ENCODE measurements at places on chromosomes 6 and 20.

DNA sequence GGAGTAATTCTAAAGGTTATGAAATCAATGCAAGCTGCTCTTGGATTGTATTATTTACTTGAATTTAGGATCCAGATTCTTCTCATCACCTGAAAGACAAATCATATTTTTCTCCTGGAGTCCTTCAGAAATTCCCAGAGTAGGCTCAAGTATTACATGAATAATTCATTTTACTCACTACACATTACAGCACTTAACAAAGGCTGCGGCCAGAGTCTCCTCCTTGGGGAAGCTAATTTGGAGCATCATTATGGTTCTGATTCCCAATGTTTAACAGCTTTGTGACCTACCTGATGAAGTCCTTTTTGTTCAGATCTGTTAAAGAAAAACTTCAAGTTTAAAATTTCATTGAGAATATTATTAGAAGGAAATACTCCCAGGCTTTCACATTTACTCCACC lies 28.7 kb downstream of the GRIK2 start:
- no peak for DNase-seq

DNA sequence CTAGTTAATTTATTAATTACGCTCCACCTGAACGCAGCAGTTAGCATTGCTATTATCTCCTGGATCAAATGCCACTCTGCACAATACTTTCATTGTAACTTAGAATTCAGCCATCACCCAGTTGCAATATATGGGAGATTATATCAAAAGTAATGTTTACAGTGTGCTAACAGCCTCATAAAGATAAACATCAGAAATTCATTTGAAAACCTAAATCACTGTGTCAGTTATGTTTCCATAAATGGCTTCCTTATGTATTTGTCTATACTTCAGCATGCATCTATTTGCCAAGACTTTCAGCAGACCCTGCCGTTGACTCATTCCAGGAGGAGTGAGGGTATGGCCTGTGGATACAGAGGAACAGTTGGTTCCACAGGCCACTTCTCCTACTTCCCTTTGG lies 300.1 kb downstream of the TFAP2B start:
- DNase-seq, result no peak

DNA sequence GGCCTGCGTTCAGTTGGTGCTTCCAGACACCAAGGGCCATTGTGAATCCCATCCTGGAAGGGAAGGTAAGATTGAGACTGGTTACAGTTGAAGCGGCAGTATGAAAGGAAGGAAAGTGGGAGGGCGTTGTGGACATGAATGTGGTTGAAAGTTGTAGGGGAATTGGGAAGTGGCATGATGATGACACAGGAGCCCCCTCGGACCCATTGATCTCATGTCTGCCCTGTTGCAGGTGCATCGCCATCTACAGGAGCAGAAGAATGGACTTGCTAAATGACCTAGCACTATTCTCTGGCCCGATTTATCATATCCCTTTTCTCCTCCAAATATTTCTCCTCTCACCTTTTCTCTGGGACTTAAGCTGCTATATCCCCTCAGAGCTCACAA lies 5.5 kb downstream of the HLA-DQA1 start:
- DNase-seq, result no peak

DNA sequence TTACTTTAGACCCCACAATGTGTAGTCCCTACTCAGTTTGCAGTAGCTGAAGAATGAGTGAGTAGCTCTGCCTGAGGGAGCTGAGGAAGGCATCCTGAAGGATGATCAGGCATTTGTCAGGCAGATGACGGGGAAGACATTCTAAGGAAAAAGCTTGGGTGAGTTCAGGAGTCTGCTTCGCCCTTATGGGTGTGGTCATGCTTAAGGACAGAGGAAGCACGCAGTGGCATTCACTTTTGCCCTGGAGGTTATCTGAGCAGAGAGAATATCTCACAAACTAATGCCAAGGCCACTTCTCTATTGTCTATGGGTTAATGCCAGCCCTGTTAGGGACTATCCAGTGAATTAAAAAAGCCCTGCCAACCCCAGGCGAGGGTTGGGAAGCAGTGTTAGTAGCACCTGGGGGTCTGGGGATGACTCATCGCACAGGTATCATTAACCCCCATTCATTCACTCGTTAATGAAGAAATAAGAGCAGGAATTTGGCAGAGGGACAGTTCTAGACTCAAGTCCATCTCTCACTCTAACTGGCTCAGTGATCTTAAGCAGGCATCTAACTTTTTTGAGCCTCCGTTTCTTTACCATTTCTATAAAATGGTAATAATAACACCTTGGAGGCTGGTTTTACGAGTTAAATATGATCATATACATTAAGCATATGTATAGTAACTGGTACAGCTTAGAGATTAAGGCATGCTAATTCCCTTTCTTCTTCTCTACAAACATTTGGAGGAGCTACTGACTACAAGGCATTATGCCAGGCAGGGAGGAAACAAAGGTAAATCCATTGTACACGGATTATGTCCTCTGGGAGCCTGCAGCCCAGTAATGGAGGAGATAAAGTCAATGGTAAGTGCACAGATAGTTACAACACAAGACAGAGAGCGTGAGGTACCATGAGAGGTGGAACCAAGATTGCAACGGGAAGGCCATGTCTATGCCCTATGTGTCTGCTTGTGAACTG lies 93.2 kb upstream of the AKIRIN2 start:
- DNase-seq, result no peak

GRCh38 chr6:135782546-135782945 lies 69.0 kb upstream of the PDE7B start:
- no peak for DNase-seq

GRCh38 chr6:42841844-42842584 lies 37.4 kb upstream of the RPL7L1 start:
- DNase-seq, result no peak

- DNase-seq, result peak; percentile 5
These were observed 68.5 kb downstream of the ECT2L start for GRCh38 chr6:138864343-138864890.

DNA sequence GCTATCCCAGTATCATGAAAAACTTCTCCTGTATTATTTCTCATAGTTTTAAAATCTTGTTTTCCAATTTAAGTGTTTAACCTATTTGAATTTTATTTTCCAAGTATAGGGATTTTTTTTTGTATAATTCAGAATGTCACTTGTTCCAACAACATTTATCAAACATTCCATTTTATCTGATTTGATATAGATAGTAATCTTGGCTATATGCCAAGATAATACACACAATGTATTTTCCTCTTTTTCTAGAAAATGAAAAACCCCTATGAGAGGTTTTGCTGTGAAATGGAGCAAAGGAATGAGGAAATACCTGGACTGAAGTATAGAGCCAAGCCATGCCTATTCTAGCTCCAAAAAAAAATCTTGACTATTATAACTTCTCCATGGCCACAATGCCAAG lies 628.9 kb downstream of the HTR1B start:
- DNase-seq, result no peak

DNA sequence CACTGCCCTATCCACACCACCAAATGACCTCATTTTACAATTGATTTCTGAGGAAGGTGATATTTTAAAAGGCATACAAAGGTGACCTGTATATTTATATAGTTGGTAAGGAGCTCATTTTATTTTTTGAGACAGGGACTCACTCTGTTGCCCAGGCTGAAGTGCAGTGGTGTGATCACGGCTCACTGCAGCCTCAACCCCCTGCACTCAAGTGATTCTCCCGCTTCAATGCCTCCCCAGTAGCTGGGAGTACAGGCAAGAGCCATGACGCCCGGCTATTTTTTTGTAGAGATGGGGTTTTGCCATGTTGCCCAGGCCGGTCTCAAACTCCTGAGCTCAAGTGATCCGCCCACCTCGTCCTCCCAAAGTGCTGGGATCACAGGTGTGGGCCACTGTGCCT lies 13.0 kb downstream of the NCOA5 start:
- DNase-seq, result no peak

GRCh38 chr6:116450769-116451740 lies 10.1 kb upstream of the CALHM6 start:
- DNase-seq, result no peak

DNA sequence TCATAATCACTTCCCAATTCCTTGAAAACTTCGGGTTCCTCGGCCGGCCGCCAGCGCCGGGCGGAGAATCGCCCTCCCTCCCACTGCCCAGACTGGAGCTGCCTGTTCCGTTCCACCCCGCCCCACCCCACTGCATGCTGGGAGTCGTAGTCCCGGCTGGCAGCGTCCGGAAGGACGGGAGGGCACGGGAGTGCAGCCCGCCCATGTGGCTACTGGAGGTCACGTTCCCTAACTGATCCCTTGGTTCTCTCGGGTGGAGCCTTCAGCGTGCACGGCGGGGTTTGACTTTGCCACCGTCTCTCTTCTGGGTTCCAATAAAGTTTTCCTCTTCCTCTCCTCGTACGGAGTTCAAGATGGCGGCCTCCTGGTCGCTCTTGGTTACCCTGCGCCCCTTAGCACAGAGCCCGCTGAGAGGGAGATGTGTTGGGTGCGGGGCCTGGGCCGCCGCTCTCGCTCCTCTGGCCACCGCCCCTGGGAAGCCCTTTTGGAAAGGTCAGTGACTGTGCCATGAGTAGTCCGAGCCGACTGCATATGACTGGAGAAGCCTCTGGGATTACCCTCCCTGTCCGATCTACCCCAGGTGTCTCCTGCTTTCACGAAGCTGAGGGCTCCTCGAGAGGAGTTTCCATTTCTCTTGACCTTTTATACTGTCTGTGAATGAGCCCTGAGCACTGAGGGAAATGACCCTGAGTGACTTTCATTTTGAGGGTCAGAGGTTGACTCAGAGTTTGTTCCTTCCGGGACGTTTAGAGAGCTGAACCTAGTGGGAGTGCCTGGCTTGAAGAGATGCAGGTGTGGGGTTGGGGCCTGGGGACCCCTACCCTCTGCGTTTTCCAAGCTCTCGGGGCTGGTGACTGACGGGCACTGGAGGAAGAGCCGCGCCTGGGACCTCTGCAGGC lies at the start of gene AFG1L:
Gene AFG1L, plus strand, starts transcription at position 328 of the 899 bp plus-strand sequence. Its CDS starts 26 bp downstream, at position 354.
- DNase-seq, result peak; percentile 88

GRCh38 chr20:1295276-1295930 lies 29.3 kb downstream of the SNPH start:
- DNase-seq, result no peak

- no peak for DNase-seq
These were observed 99.5 kb downstream of the FOXC1 start for GRCh38 chr6:1709234-1709641.

DNA sequence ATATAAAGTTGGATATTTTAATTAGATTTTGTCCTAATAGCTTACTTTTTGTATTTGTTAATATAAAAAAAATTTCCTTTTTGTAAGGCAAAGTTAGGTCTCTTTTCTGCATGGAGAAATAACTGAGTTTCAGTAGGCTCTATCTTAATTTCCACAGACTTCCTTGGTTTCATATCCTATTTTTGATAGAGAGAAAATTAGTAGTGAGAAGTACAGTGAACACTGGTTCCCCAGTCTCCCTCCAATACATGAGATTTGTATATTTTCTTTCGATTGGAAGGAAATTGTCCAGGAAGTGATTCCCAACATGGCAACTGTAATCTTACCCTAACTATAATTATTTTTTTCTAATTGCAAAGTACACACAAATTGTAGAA lies 26.4 kb downstream of the TRIM27 start:
- no peak for DNase-seq

GRCh38 chr20:54110041-54110440 lies 39.6 kb upstream of the BCAS1 start:
- no peak for DNase-seq

GRCh38 chr6:142744836-142745235 lies 200.1 kb downstream of the HIVEP2 start:
- no peak for DNase-seq

DNA sequence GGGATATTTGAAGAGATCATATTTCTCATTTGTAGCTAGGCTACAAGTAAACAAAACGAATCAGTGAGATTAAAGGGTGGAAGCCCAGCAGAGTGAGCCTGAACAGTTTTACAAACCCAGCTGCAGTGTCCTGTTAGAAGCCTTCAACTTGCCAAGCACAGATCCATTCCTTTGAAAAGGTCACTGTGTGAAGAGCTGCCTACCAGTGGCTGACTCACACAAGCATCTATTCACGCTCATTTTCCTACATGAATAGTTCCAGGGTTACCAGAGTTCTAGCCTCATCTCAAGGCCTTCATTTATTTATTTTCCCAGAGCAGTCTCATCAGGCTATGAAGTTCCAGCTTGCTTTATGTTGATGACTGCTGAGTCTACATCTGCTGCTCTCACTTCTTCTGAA lies 25.7 kb upstream of the MLIP start:
- peak; percentile 58 for DNase-seq

- DNase-seq, result no peak
These were observed 88.3 kb downstream of the CDYL start for GRCh38 chr6:4864519-4864918.

- DNase-seq, result no peak
These were observed 97.4 kb downstream of the PHACTR1 start for GRCh38 chr6:12814015-12814414.

GRCh38 chr6:39339868-39340550 lies 17.5 kb upstream of the KCNK16 start:
- no peak for DNase-seq

DNA sequence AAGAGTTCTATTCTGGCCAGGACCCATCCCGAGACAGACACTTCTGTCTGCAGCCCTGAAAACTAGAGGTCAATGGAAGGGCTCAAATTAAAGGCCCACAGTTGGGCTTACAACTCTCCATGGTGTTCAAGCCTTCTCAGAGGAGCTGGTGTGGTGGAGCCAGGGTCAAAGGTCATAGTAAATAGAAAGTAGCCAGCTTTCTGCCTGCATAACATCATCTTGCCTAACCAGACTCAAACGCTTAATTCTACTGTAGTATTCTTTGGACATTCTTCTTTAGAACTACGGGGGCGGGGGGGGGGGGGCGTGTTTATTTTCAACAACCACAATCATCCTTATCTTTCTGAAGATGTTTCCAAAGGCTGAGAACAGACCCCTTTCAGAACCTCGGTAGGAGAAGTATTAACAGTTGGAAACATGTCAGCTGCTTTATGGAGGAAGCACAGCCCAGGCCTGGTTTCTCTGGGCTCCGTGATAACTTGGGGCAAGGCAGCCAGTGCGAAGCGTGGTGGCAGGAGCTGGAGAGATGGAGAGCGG lies 1.5 kb upstream of the RREB1 start:
- no peak for DNase-seq

GRCh38 chr6:155595284-155595683 lies 139.6 kb upstream of the NOX3 start:
- no peak for DNase-seq

- DNase-seq, result no peak
These were observed 620.3 kb upstream of the CDH4 start for GRCh38 chr20:60631585-60632287.

DNA sequence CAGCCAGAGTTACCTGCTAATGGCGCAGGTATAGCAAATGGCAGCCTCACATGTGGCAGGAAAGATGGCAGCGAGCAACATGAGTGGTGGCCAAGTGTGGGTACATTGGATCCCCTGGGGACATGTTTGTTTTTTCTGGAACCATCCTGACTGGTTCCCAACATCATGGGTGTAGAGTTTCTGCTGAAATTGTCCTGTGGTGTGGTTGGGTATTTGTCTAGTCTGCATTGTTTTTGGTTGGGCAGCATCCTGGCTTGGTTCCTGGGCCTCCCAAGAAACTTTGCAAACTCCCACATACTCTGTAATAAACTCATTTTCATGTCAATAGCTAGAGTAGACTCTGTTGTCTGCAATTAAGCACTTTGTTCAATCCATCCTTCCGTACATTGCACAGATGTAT lies 282.6 kb downstream of the CDC5L start:
- no peak for DNase-seq

Data from SK-MEL-5 (cell line).